ENCODE measurements at places on chromosomes 2 and 18.

GRCh38 chr2:130837175-130837810, 579 bp downstream of the ARHGEF4 start:
- DNase-seq = no peak

DNA sequence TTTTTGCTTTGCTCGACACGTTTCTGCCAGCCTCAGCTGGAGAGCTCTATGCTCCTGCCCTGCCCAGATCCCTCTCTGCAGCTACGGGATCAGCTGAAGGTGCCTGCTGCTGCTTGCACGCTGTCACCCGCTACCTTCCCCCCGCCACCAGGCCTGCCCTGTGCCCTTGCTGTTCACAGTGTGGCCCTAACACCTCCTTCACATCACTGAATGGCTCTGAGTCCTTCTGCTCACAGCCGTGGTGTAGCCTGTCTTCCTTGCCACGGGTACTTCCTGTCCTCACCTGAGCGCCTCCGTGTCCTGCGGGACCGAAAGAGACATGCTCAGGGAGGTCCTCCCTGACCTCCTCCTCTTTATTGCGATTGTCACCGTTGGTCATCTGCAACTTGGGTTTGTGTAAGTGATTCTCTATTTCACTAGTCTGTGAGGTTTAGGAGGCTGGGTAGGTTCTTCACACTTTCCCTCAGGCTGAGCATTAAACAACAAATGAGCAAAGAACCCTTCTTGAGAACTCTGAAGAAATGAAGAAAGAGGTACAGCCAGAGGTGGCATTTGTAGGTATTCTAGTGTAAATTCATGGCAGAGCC, 127.5 kb downstream of the NCK2 start:
- DNase-seq = no peak

DNA sequence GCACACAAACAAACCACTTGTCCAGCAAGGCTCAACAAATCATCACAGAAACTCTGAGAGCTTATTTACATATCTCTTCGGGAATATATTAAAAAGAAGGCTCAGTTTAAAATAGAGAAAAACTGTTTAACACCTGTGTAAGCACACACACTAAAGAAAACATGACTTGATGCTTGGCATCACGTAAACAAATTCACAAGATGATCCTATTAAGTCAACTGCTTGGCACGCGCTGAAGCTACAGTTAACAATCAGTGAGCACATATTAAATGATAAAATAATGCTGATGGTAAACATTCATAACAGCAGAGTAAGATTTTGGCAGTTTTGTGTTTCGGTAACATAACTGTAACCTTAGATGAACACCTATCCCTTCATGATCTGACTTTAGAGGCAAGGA, 4.3 kb upstream of the HES6 start:
- no peak for DNase-seq

- DNase-seq = no peak
These were observed 1.8 kb downstream of the PAX8 start for GRCh38 chr2:113276761-113277425.

GRCh38 chr18:22005191-22005841, 164.1 kb upstream of the GATA6 start:
- no peak for DNase-seq

- DNase-seq = no peak
These were observed 388.9 kb upstream of the RGPD4 start for GRCh38 chr2:107437807-107438206.

DNA sequence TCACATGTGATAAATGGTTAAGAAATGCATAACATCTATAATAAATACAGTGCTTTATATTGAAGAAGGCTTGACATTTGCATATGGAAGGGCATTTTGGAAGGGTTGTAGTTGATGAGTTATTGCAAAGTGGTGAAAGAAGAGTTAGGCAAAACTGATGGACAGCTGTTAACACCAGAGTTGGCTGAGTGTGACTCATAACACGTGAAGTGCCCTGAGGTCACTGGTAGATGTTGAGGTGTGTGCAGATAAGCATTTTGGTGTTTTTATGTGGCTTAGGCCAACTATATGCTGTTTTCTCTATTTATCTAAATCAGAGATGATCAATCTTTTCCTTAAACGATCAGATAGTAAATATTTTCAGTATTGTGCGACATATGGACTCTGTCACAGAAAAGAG, 154.3 kb upstream of the KCNH7 start:
- no peak for DNase-seq

DNA sequence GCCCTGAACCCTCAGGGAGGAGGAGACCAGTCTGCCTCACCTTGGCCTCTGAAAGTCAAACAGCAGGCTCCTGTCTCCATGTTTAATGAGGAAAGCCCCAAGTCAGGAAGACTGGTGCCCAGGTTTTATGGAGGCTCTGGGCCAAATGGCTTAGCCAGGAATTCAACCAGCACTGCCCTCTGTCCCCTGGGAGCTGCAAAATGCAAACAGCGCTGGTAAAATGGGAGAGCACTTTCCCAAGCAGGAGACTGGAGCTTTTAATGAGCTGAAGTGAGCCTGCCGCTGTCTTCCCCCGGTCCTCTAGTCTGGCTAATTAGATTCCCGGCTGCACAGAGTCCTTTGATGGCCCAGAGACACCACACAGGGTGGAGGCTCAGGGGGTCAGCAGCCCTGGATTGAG, 276.0 kb upstream of the TRIB2 start:
- DNase-seq = no peak

- no peak for DNase-seq
These were observed 1.9 kb downstream of the SCYGR3 start for GRCh38 chr2:227612546-227613271.

GRCh38 chr2:46559261-46559660, 79.9 kb downstream of the TMEM247 start:
- DNase-seq = no peak

DNA sequence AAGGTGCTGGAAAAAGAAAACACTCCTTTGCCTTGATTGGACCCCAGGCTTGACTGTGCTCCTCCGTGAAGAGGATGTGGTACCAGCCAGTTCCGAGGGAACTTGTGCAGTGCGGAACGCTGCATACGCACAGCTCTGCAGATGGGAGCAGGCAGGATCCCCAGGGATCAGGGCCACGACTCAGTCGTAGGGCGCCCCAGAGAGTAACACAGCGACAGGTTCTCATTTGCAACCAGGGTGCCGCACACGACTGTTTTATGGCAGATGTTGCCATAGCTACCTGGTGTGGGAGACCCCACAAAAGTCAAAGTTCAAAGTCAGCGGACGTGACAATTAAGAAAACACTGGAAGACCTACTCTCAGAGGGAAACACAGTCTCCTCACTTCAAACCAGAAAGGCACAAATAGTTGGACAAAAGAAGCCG, 779 bp downstream of the MALL start:
- DNase-seq = no peak

GRCh38 chr2:145631561-145631960, 1111.6 kb upstream of the ZEB2 start:
- DNase-seq = no peak

GRCh38 chr2:69642709-69643601, 584 bp downstream of the AAK1 start:
- DNase-seq = no peak

- DNase-seq = no peak
These were observed 123.5 kb downstream of the TANC1 start for GRCh38 chr2:159091976-159092375.

DNA sequence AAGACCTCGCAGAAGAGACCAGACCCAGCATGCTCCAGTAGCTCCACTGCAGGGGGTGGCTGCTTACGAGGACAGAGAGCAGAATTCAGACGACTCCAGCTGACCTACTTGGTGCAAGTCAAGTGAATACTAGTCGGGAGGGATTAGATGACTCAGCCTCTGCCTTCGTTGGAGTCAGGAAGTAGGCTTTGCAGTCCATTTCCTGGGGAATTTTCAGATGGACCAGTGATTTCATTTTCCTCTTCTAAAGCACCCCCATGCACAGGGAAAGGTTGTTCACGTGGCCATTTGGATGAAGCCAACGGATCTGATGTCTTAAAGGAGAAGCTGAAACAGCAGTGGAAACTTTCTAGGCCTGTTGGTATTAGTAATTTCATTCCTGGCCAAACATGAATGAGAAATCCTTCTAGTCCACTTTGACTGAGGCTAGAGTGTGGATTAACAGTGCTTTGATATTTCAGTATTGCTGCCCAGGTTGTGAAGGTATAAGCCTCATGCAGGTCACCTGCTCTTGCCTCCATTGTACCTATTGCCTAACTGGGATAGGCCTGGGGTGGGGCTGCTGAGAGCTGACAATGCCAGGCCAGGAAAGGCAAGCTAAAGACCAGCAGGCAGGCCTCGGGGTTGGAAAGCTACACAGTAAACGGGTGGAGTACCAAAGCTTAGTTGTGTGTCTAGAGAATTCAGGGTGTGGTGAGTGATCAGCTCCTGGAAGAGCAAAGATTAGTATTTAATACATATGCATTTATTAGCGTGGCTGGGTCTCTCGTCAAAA, 117.6 kb upstream of the FOSL2 start:
- no peak for DNase-seq

DNA sequence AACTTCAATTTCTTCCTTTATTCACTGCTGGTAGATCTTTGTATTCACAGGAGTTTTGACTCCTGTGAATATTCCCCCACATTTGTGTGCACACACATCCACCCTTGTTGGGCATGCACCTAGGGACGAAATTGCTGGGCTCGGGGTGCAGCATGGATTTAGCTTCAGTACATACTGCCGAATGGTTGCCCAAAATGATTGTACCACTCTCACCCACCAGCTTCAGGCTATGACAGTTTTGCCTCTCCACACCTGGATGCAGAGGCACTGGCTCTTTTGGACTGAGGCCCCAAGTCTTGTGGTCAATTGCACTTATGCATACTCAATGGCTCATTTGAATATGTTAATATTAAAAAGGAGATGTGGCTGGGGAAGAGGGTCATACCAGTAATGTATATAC, 65.1 kb upstream of the ODC1 start:
- DNase-seq = no peak

- DNase-seq = no peak
These were observed 3.0 kb upstream of the OTX1 start for GRCh38 chr2:63047321-63048279.

GRCh38 chr2:733001-733400, 55.8 kb upstream of the TMEM18 start:
- no peak for DNase-seq

DNA sequence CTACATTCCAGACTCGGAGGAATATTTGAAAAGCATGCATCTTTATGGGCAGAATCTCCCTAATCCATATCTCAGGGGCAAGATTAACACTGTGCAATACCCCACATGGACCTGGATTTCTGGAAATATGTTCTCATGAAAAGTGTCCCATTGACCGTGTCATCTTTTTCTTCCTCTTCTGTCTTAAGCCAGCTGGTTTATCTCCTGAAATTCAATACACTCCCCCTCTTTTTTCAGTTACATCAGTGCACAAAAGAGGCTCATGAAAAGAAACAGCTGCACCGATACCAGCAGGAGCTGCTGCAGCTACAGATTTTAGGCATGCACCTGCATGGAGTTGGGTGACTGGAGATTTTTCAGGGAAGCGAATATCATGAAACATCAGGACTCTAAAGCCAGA, 117.2 kb downstream of the SLC4A3 start:
- DNase-seq = no peak

DNA sequence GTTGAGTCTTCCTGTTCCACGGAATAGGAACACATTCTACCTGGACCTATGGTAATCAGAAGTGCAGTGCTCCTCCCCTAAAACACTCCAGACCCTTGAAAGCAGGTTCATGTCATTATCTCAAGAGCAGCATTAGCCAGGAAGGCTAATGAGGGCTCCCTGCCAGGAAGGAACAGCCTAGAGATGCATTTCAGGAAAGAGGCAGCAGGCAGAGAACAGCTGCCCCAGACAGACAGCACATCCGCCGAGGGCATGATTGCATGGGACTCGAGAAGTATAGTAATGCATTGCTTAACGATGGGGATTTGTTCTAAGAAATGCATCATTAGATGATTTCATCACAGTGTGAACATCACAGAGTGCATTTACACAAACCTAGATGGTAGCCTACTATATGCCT, 171.5 kb downstream of the ALK start:
- no peak for DNase-seq

DNA sequence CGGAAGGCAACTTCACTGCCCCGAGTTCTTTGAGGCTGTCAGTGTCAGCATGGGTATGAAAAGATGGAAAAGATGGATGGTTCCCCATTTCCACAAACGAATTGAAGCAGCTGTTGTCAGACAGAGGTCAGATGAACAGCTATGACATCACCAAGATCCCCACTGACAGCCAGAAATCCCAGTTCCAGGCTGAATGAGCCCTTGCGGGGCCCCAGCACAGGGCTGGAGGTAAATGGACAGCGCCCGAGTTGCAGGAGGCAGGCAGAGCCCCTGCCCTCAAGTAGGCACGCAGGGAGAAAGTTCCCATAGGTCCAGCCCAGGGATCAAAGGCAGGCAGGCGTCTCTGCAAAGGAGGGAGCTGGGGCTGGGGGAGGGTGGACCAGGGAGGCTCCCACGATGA, 169.5 kb upstream of the AGAP1 start:
- DNase-seq = no peak

DNA sequence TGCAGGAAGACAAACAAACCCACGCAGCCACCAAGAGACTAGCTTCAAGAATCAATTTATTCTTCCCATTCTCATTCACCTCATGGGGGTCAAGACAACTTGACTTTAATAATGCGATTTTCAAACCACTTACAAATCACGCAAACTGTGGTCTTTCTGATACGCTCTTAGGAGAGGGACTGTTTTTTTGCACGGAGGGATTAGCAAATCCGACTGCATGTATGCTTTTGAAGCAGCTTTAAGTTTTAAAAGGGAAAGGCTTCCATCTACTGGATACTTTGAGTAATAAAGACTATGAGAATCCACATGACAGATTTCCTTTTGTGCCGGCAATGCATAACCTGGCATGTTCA, 322.9 kb upstream of the KCNJ3 start:
- no peak for DNase-seq

- no peak for DNase-seq
These were observed 24.7 kb downstream of the SP140 start for GRCh38 chr2:230250231-230250630.

DNA sequence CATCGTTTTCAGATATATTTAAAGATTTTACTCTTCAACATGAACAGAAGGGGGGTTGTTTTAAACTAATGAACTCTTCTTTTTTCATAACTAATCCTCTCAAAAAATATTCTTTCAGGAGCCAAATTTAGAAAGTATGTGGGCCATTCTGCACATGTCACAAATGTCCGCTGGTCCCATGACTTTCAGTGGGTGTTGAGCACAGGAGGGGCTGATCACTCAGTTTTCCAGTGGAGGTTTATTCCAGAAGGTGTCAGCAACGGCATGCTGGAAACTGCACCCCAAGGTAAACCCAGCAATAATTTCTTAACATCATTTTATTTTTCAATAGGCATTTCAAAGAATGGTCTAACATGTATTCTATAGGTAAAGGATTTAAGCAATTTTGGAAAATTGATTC, 136.0 kb downstream of the EML6 start:
- no peak for DNase-seq

GRCh38 chr2:168244318-168244717, 3.1 kb downstream of the STK39 start:
- peak; percentile 8 for DNase-seq

DNA sequence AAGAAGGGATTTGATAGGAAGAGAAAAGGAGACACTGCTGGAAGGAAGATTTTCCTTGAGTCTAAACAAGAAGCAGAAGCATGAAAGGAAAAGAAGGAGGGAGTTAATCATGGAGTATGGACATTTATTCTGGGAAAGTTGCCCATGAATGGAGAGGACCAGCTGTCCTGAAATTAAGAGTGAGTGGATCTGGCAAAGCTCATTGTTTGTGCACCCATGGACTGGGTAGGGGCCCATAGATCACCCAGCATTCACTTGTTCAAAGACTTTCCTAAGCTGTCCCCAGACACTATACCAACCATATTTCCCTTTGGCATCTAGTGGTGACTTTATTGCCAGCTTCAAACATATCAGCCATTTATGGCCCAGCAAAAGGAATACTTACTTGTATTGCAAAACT, 422.7 kb downstream of the FBXO15 start:
- DNase-seq = no peak

GRCh38 chr18:74276609-74277008, 15.2 kb downstream of the CYB5A start:
- no peak for DNase-seq

Measured in stimulated activated CD4-positive, alpha-beta T cell treated with anti-CD3 and anti-CD28 coated beads, Interleukin-1b, Interleukin-23, amount 100 ng/mL, for 1 hour (primary cell).